ENCODE measurements at places on chromosomes 7 and 10.

- no peak for DNase-seq
These were observed 36.3 kb downstream of the SUFU start for GRCh38 chr10:102540023-102540422.

DNA sequence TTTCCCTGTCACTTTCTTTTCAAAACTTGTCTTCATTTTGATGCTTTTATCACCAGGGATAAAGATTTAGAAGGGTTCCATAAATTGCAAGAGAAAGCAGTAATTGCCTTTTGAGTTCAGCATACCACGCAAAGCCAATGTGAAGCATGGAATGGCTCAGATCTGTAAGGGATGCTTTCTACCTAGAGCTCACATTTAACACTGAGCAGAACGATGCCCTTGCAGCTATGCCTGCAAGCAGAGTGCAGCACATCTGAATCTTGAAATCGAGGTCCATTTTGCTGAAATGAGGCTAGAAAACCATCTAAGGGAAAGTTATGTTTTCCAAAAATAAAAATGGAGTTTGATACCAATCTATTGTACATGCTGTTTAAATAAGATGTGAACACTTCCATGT lies 171.2 kb upstream of the CELF2 start:
- no peak for DNase-seq

DNA sequence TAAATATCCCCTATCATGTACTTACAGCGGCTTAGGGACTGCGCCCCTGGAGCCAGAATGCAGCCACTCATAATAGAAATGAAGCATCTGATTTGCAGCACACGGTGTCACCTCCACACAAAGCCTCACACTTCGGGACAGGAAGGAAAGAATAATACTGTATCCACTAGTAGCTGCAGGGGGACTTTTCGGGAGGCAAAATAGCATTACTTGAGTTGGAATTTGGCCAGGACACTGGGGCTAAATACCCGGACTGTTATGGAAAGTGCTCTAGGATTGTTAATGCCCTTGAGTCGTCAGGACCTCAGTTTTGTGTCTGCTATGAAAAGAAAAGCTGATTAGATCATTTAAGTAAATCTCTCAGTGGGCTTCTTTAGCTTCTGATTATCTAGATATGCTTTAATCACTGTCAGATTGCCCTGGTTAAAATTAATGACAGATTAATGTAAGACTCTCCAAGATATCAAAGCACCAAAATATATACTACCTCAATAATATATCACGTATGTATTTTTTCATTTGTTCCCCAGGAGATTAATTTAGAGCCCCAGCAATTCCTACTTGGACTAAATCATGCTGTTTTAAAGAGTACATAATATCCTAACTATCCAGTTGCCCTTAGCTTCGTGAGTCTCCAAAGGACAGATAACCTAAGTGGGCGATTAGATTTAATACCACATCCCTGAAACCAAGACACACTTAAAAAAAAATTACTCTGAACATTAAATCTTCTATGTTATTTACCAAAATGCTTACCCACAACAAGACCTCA lies 173.0 kb upstream of the NEBL start:
- DNase-seq, result no peak

DNA sequence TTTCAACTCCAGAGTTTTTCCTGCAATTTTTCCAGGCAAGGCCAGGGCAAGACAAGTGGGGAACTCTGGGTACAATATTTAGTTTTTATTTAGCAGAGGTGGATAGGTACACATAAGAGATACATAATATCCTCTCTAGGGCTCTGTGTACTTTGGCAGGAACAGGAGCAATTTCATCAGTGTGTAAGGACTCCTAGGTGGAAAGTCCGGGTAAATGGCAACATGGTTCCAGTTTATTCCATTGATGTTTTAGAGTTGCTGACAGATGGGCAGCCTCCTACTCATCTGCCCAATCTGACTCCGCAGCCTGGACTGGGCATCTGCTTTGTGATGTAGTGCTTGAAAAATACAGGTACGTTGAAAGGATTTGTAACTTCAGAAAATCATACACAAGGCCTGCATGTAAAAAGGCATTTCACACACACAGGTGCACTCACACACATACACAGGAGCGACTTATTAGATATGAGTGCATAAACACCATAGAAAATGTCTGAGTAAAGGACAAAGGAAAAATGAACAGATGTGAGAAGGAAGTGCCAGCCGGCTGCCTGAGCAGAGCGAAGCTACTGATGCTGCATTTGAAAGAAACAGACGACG lies 5.7 kb downstream of the PON1 start:
- no peak for DNase-seq

- no peak for DNase-seq
These were observed 21.1 kb downstream of the ELN start for GRCh38 chr7:74048999-74049599.

GRCh38 chr7:103293526-103293925 lies 3.7 kb upstream of the PMPCB start:
- DNase-seq, result no peak

- DNase-seq, result no peak
These were observed 9.4 kb downstream of the FZD9 start for GRCh38 chr7:73442903-73443500.

GRCh38 chr7:115600207-115600606 lies 430.4 kb downstream of the TFEC start:
- no peak for DNase-seq

DNA sequence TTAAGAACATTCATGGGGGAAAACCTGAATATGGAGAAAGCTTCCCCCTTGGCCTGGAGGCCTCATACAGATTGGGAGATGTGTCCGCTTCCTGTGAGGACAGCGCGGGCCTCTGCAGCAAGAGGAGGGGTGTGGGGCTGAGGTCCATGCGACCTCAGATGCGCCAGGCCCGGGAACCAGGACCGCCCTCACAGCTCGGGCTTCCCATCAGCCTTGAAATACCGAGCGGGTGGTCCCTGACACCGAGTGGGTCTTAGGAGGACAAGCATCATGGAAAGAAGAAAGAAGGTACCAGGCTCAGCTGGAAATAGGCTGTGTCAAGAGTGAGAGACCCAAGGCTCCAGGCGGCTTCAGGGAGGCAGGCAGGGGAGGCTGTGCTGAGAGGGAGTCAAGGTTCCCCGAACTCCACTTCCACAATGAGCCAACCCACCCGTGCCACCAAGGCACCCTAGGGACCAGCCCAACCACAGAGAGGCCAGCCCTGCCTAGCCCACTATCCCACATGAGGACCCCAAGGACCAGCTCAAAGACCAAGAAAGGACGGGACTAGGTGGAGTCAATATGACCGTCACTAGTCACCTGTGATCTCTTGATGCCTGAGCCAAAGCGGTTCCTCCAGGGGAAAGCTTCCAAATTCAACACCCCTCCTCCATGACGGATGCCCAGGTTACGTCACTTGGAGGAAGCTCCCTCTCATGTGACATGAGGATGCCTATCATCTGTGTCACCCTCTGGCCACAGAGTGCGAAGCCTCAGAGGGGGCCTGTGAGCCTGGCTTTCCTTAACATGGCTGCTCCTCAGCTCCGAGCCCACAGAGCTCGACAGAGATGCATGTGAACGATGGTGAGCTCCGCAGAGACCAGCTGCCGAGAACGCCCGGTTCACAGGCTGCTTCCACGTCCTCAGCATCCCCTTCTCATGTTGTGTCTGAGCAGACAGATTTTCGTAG lies 103.7 kb downstream of the TCERG1L start:
- DNase-seq, result no peak

GRCh38 chr7:104922182-104923009 lies 91.6 kb upstream of the KMT2E start:
- DNase-seq, result no peak

GRCh38 chr10:7794251-7795026 lies 6.5 kb downstream of the ATP5F1C start:
- no peak for DNase-seq

DNA sequence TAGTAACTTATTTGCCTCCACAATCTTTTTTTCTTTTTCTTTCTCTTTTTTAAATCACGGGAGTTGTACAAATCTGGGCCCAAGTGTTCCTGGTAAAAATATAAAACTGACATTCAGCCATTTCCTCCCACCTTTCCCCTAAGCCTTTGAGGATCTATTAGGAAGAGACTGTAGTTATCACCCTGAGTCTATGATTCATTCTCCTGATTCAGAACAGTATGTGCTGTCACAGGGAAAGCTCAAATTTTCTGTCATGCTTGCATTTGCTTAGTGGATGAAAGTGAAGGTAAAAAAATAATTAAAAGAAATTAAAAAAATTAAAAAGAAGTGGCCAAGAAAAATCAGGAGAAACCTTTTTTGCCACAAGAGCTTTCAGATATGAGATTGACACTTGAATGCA lies 71.7 kb downstream of the KIF20B start:
- no peak for DNase-seq

DNA sequence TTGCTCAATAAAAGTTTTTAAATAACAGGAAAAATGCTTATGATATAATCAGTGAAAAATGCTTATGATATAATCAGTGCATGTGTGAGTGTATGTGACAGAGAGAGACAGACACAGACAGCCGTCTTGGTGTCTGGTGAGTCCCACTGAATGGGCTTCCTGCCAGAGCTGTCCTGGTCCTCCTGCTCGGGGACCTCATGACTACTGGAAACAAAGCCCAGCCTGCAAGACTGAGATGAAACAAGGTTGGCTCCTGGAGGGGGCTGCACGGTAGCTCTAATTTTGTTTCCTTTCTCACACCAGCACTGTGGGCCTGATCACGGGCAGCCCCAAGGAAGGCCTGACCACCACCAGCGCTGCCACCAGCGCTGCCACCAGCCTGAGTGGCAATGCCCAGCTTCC lies 57.3 kb downstream of the NRP1 start:
- no peak for DNase-seq

DNA sequence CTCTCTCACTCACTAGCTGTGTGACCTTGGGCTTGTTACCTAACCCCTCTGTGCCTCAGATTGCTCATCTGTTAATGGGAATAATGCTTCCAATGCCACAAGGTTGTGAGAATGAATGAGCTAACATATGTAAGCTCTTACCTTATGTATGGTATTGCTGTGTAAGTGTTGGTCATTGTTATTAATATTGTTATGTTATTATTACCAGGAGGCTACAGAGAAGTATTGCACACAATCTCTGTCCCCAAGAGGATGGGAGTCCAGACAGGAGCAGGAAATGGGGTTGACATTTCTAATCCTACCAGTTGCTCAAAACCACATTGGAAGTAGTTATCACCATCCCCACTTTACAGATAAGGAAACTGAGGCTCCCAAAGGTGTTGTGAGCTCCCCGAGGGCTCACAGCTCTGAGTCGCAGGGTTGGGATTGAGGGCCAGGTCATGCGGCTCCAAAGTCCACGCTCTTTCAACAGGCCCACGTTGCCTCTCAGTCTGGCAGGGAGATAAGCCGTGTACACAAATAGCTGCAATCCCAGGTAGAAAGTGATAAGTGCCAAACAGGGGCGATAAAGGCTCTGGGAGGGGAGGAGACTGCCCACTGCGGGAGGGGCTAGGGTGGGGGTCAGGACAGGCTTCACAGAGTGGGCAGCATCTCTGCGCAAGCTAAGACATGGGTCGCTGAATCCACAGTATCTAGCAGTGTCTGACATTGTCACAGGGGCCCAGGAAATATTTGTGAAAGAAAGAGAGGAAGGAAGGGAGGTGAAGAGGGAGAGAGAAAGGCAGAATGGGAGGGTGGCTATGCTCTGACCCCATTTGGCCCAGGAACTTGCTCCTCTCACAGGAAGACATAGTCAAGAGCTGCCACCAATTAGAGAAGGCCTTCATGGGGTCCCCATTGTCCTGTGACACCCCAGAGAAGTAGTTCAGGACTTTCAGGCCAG lies 9.6 kb upstream of the ZMIZ1 start:
- DNase-seq, result no peak

- no peak for DNase-seq
These were observed 183.7 kb upstream of the KLF14 start for GRCh38 chr7:130917669-130918128.

- DNase-seq, result no peak
These were observed 426.6 kb downstream of the PLXNA4 start for GRCh38 chr7:132149436-132150304.

GRCh38 chr7:35555934-35556333 lies 139.0 kb downstream of the HERPUD2 start:
- DNase-seq, result no peak

- DNase-seq, result no peak
These were observed 24.7 kb downstream of the PDGFA start for GRCh38 chr7:494906-495305.

DNA sequence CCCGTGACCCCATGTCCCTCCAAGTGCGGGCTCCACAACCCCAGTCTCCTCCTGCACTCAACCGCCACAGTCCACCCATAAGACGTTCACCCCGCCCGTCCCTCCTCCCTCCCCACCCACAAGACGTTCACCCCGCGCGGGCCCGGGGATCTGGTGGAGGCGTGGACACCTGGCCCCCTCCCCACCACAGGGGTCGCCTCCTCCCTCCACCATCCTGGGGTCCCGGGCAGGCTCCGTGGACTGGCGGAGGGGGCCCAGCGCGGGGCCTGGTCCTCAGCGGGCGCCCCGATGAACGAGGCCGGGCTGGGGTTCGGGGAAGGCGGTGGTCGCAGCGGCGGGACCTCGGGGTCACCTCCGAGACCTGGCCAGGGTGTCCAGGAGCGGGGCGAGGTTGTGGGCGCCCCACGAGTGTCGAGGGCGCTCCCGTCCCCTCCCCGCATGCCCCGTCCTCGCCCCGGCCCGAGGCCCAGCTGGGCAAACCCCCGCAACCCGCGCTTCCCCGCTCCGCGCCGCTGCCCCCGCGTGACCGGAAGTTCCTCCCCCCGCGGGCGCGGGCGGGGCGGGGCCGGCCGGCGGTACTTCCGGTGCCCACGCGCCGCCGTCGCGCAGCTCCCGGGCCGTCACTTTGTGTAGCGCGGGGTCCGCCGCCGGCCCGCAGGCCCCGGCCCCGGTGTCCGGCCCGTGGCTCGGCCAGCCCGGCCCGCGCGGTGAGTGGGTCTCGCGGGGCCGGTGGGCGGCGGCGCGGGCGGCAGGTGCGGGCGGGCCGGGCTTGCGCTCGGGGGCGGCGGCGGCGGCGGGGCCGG lies at the start of gene ZNF316:
Gene ZNF316, plus strand, starts transcription at position 578 of the 803 bp plus-strand sequence. CDS start 5,092 bp downstream, outside the sequence.
- peak; percentile 39 for DNase-seq

DNA sequence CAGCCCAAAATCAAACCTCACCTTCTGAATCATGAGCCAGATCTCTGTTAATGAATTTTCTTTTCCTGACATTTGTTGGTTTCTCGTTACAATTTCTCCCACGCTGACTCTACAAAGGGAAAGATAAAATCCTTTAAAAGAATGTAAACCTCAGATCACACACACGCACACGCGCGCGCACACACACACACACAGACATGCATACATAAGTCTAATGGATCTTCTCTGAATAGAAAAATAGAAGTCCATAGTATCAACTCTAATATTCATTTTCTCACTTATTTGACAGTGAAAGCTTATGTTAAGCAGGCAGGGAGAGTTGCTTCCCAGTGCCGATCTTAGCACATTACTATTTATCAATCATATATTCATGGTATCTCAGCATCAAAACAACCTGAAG lies 1.4 kb downstream of the ETV1 start:
- DNase-seq, result no peak

DNA sequence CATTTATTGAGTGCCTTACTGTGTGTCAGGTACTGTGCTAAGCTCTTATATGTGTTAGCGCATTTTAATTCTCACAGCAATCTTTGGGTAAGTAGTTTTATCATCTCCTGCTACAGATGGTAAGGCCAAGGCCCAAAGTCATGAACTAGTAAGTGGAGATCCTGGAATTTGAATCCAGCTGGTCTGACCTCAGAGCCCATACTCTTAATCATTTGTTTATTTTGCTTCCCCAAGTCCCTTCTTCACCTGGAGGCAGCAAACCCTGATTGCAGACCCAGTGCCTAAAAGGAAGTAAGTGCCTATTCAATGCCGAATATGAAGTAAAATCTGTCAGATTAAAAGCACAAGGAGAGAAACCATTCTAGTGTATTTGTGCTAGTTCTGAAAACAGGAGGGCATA lies 182.9 kb upstream of the TCF7L2 start:
- DNase-seq, result no peak

Data from stimulated activated CD8-positive, alpha-beta memory T cell treated with anti-CD3 and anti-CD28 coated beads, Interleukin-2, amount 100 ng/mL, for 1 hour (primary cell).